ENCODE measurements at places on chromosomes 5 and 9.

- DNase-seq = no peak
Observed at GRCh38 chr5:145347026-145347616, 488.0 kb downstream of the PRELID2 start.

- DNase-seq = no peak
Observed at GRCh38 chr5:40223884-40224402, 455.8 kb upstream of the PTGER4 start.

DNA sequence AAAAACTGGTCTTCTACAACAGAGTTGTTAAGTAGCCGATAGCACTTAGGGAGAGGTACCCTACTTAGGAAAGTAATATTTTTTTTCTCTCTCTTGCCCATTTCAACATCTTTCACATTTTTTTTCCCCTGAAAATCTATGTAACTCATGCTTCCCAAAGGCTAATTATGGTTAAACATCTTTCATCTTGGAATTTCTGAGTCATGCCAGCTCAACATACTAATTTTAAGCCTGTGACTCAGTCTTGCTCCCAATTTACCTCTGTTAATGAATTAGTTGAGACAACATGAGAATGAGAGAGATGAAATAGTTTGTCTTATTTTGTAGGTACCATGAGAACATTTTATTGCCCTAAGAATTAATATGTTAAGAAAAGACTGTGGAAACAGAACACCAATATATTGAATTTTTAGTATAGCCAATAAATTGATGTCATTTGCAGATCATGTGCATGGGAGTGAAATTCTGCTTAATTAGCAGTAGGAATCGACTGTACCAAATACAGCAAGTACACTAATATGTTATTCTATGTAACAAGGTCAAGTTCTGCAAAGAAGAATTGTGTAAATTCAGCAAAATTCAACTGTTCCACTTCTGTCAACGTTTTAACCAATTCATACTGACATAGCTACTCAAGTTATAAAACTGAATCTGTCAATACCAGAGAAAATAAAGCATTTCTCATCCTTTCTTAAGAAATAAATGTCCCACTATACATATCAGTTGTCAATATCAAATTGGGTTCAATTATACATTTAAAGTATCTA lies 550.0 kb downstream of the PTPRD start:
- no peak for DNase-seq

DNA sequence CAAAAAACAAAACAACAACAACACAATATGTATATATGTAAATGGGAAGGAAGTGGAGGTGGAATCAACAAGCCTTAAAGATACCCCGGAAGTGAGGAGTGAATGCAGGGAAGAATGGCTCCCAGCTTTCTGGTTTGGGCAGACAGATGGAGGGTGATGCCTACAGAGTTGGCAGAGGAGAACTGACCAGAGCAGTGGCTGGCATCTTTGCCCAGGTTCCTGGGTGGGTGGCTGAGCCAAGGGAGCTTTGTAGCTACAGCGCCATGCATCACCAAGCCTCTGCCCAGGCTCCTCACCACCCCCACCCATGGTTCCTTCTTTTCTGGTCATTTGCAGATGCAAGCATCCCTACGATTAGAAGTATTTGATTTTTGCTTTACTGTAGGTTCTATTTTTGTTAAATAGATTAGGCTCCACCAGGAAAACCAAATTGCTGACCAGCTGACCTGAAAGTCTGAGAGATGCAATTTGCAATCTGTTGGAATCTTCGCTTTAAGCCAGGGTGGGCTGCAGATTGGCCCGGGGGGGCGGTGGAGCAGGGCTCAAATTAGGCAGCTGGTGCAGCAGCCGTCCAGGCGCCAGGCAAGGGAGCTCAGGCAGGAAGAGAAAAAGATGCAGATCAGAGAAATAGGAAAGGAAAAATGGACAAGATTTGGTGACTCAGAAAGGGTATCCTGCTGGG lies 163.3 kb upstream of the TBC1D2 start:
- DNase-seq = no peak
